ENCODE measurements at places on chromosomes 7 and 10. TPM values are rescaled to one million over a fixed set of nuclear protein-coding genes. Genes with fewer than 3 reads are reported as not detected.
A peak's percentile ranks its signal among the peaks of the same experiment; 100 is the strongest.

PNLIPRP2 gene
- total RNA-seq = not detected

GRCh38 chr10:128540781-128541761 is 414.8 kb upstream of the MKI67 start:
- H3K36me3 ChIP-seq = no peaks in the 10 kb centered on the region
- DNase-seq = peak; percentile 33
- H3K27me3 ChIP-seq = no peaks in the 10 kb centered on the region
- H3K4me1 ChIP-seq = peaks cover 10% of the 10 kb centered on the region
- H3K27ac ChIP-seq = no peak overlapping the region

- peaks cover 17% of the 10 kb centered on the region for H3K4me1 ChIP-seq
- no peak overlapping the region for H3K4me3 ChIP-seq
- no peak for DNase-seq
- H3K27ac ChIP-seq = no peak overlapping the region
Observed at GRCh38 chr10:517241-517830, 172.1 kb downstream of the DIP2C start.

- H3K27ac ChIP-seq = no peak overlapping the region
- H3K36me3 ChIP-seq = no peaks in the 10 kb centered on the region
- no peaks in the 10 kb centered on the region for H3K27me3 ChIP-seq
- no peak for DNase-seq
- H3K4me3 ChIP-seq = no peak overlapping the region
- no peaks in the 10 kb centered on the region for H3K4me1 ChIP-seq
Observed at GRCh38 chr7:128045766-128046165, 14.5 kb upstream of the LRRC4 start.

DNA sequence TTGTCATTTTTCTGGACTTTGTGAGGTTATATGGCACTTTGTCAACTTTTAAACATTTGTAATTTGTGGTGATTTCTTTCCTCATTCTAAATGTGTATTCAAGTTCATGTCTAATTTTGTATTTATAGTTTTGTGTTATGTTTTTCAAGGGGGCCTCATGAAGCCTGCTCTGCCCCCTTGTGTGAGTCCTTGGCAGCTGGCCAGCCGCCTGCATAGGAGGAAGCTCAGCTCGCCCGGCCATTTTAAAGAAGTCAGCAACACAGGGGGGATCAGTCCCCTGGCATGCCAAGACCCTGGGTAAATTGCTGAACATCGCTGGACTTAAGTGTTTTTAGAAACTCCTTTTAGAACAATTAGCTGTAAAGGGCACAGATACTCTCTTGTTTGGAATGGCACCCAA is 123.0 kb downstream of the ANLN start:
- no peaks in the 10 kb centered on the region for H3K4me1 ChIP-seq
- H3K4me3 ChIP-seq = no peak overlapping the region
- H3K27me3 ChIP-seq = no peaks in the 10 kb centered on the region
- H3K36me3 ChIP-seq = no peaks in the 10 kb centered on the region
- H3K27ac ChIP-seq = no peak overlapping the region

KMT2E gene
- total RNA-seq = 169 TPM

PON1 gene
- total RNA-seq = not detected

KLF14 gene
- total RNA-seq = not detected

GRCh38 chr7:23531794-23532489 is at the start of gene TRA2A:
Gene TRA2A (minus strand): TSS chr7:23531981. CDS start chr7:23531824, 157 bp downstream.
- H3K36me3 ChIP-seq = no peaks in the 10 kb centered on the region
- peaks cover 26% of the 10 kb centered on the region for H3K4me1 ChIP-seq
- peak; percentile 98 for DNase-seq
- peak within 1 kb of the TSS; percentile 99 for H3K27ac ChIP-seq
- peak within 1 kb of the TSS; percentile 69 for H3K4me3 ChIP-seq

ADAMTS14 gene
- not detected for total RNA-seq

- H3K4me3 ChIP-seq = no peak overlapping the region
- DNase-seq = no peak
- H3K4me1 ChIP-seq = peaks cover 68% of the 10 kb centered on the region
- H3K27me3 ChIP-seq = no peaks in the 10 kb centered on the region
- peak overlapping the region; percentile 15 for H3K27ac ChIP-seq
Observed at GRCh38 chr7:137875746-137876145, 29.0 kb upstream of the DGKI start.

- H3K27ac ChIP-seq = no peak overlapping the region
- peak; percentile 36 for DNase-seq
- no peaks in the 10 kb centered on the region for H3K36me3 ChIP-seq
- H3K4me3 ChIP-seq = no peak overlapping the region
Observed at GRCh38 chr7:47937065-47937687, 11.1 kb downstream of the PKD1L1 start.

DNA sequence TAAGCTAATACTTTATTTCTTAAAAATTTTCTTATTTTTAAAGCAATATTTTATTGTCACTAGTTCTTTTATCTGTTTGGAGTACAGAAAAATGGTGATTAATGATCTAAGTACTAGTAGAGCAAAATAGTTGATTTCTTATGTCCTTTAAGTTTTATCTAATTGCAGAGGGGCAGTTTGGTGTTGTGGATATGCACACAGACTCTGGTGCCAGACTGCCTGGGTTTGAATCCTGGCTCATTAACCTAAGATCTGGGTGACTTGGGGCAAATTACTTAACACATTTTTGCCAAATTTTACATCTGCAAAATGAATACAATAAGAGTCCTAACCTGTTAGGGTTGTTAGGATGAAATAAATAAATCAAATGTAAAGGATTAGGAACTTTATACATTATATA is 10.7 kb upstream of the PRPS1L1 start:
- DNase-seq = no peak
- no peak overlapping the region for H3K4me3 ChIP-seq
- no peak overlapping the region for H3K27ac ChIP-seq
- H3K27me3 ChIP-seq = no peaks in the 10 kb centered on the region
- H3K4me1 ChIP-seq = no peaks in the 10 kb centered on the region

DNA sequence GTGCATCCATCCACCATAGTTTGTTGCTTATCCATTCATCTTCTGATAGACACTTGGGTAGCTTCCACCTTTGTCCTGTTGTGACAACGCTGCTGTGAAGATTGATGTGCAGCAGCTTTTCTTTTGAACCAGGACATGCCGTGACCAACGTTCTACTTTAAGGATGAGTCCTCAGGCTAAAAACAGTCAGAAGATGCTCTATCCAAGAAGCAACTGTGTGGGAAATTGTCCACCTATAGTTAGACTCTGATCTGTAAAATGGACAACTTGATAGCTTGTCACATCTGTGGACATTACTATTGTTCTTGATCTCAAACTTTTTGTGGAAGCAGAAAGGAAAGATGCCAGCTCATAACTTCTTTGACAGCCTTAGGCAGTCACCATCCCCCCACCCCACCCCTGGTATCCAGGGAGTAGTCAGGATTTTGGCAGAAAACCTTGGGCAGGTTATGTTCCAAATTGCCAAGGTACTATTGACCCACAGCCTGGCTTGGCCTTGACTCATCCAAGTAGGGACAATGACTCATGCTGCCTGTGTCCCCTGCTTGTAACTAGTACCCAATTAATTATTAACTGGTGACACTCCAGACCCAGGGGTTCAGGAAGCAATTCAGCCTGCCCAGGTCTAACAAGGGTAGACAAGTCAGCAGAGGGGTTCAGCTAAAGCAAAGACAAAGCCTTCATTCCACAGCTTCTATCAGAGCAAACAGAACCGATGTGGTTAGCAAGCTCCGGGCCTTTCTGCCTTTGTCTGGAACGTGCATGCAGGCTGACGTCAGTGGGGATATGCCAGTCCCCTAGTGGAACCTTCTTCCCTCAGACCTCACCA is 99.6 kb upstream of the ANLN start:
- no peak overlapping the region for H3K4me3 ChIP-seq
- no peaks in the 10 kb centered on the region for H3K4me1 ChIP-seq
- no peaks in the 10 kb centered on the region for H3K27me3 ChIP-seq
- no peak for DNase-seq
- H3K36me3 ChIP-seq = no peaks in the 10 kb centered on the region

OR2A5 gene
- not detected for total RNA-seq

GRCh38 chr7:135441791-135442190 is 68.1 kb downstream of the CNOT4 start:
- no peaks in the 10 kb centered on the region for H3K27me3 ChIP-seq
- H3K4me1 ChIP-seq = no peaks in the 10 kb centered on the region
- DNase-seq = no peak
- H3K36me3 ChIP-seq = no peaks in the 10 kb centered on the region
